ENCODE measurements at places on chromosomes 12 and 14. TPM values are rescaled to one million over a fixed set of nuclear protein-coding genes. Genes with fewer than 3 reads are reported as not detected.

Gene IKZF4
- 17.6 TPM for total RNA-seq

DNA sequence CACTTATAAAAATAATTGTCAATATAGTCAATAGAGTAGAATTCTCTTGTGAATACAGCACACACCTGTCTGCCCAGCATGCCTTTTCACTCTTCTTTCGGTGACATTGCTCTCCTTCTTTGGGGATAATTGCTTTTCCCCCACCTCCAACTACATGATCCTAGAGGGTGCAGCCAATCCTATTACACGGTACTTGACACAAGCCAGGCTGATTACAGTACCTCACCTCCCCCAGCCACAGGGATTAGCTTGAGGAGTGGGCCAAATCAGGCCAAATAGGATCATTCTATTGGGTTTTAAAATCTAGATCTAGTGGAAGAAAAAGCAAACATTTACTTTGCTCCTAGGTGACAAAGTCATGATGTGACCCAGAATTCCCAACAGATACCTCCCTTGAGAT is 16.8 kb upstream of the NFYB start:
- H3K4me3 ChIP-seq = no peak overlapping the region
- no peak for DNase-seq
- peaks cover 10% of the 10 kb centered on the region for H3K27me3 ChIP-seq
- no peaks in the 10 kb centered on the region for H3K36me3 ChIP-seq
- H3K27ac ChIP-seq = no peak overlapping the region
- peaks cover 16% of the 10 kb centered on the region for H3K4me1 ChIP-seq

- no peaks in the 10 kb centered on the region for H3K27me3 ChIP-seq
- peaks cover 61% of the 10 kb centered on the region for H3K36me3 ChIP-seq
- H3K4me3 ChIP-seq = no peak overlapping the region
These were observed 89.8 kb downstream of the CHST11 start for GRCh38 chr12:104546575-104546974.

DNA sequence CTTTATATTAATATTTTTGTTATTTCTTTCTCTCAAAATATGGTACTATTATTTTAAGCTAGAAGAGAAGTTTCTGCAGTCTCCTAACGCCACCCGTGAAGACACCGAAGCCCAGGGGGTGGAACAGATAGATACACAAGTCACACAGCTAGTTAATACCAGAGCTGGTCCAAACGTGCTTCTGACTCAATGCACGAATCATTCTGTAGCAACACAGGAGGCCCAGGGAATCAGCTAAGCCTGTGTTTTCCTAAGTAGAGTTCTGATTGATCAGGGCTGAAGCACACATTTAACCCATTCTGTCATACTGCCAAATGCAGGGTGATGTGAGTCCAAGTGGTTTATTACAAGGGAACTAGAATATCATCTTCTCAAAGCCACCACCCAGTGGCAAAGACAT is 116.9 kb upstream of the PWP1 start:
- H3K36me3 ChIP-seq = no peaks in the 10 kb centered on the region
- H3K27me3 ChIP-seq = no peaks in the 10 kb centered on the region
- no peaks in the 10 kb centered on the region for H3K4me1 ChIP-seq
- H3K4me3 ChIP-seq = no peak overlapping the region
- no peak overlapping the region for H3K27ac ChIP-seq

GRCh38 chr14:75522224-75522982 is at the start of gene BATF:
Gene BATF (plus strand): TSS chr14:75522469. CDS start chr14:75522683, 214 bp downstream.
- DNase-seq = peak; percentile 85
- peaks cover 65% of the 10 kb centered on the region for H3K4me1 ChIP-seq
- peaks cover 48% of the 10 kb centered on the region for H3K36me3 ChIP-seq

DNA sequence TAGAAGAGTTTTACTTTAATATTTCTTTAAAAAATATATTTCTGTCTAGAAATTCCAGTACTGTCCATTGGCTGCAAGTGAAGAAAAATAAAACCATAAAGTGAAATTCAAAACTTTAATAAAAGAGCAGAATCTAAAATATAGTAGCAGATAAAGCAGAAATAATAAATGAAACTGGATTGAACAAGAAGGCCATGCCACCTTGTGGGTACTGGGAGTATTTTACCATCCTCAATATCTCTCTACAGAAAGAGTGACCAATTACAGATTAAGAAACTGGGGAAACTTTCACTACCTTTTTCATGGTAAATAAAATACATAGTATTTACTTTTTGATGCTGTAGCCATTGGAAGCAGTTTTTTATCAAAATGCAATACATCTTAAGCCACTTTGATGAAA is 220.5 kb downstream of the BCAT1 start:
- no peak overlapping the region for H3K27ac ChIP-seq
- DNase-seq = no peak
- H3K27me3 ChIP-seq = no peaks in the 10 kb centered on the region
- H3K4me3 ChIP-seq = no peak overlapping the region

- H3K4me3 ChIP-seq = no peak overlapping the region
- no peak for DNase-seq
- peaks cover 2% of the 10 kb centered on the region for H3K36me3 ChIP-seq
- H3K27me3 ChIP-seq = no peaks in the 10 kb centered on the region
- peaks cover 37% of the 10 kb centered on the region for H3K4me1 ChIP-seq
- H3K27ac ChIP-seq = no peak overlapping the region
These were observed 842.8 kb downstream of the VRK1 start for GRCh38 chr14:97640031-97640430.

DNA sequence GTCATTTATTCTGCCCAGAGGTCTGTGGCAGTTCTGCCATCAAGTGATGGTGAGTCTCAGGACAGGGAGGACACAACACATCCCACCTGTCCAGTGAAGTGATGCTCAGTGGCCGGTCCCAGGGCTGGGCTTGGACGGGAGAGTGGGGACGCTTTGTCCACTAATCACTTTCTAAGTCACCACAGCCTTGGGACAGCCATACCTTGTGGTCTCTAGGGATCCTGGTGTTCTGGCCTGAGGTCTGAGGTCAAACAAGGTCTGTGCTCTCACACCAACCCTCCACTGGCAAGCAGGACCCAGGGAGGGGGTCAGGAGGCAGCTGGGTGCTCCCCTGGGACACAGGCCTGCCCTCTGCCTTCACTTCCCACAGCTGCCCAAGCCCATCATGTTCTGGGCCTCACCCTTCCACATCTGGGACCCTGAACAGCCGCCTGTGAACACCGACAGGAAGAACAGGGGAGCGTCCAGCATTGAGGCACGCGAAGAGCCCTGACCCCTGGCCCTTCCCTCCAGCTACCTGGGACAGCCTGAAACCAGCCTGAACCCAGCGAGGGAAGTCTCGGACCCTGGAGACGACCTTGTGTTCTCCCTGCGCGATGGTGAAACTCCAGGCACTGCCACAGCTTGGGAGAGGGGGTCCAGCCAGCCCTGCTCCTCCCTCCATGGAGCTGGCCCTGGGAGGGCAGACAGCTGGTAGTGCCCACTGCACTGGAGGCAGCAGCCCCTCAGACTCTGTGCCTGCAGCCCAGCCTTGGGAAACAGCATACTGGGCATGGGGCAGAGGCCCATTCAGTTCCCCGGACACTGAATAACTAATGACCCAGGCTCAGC is 19.7 kb upstream of the GPR132 start:
- DNase-seq = no peak
- H3K4me3 ChIP-seq = no peak overlapping the region
- peaks cover 14% of the 10 kb centered on the region for H3K27me3 ChIP-seq
- H3K4me1 ChIP-seq = peaks cover 20% of the 10 kb centered on the region
- no peak overlapping the region for H3K27ac ChIP-seq

DNA sequence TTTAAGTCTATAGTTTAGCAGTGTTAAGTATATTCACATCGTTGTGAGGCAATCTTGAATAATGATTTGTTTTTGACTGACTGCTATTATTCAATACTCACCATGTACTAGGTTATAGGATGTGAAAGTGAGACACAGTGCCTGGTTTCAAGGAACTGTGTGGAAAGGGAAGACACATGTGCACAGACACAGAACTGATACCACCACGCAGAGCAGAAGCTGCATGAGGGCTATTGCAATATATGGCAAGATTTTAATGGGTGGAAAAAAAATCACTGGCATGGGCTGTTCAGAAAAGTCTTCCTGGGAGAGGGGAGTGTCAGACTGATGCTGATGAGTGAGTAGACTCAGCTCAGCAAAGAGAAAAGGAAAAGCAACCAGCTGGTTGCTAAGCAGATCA is 10.4 kb downstream of the SLC7A8 start:
- H3K36me3 ChIP-seq = no peaks in the 10 kb centered on the region
- no peak for DNase-seq
- no peak overlapping the region for H3K27ac ChIP-seq
- no peaks in the 10 kb centered on the region for H3K4me1 ChIP-seq
- H3K4me3 ChIP-seq = no peak overlapping the region

GRCh38 chr14:59771577-59771976 is 99.0 kb downstream of the RTN1 start:
- no peak for DNase-seq
- no peaks in the 10 kb centered on the region for H3K27me3 ChIP-seq
- H3K27ac ChIP-seq = no peak overlapping the region
- no peaks in the 10 kb centered on the region for H3K36me3 ChIP-seq
- H3K4me1 ChIP-seq = no peaks in the 10 kb centered on the region
- no peak overlapping the region for H3K4me3 ChIP-seq

- H3K27me3 ChIP-seq = peaks cover 12% of the 10 kb centered on the region
- H3K4me3 ChIP-seq = no peak overlapping the region
- no peaks in the 10 kb centered on the region for H3K36me3 ChIP-seq
- no peak for DNase-seq
- no peak overlapping the region for H3K27ac ChIP-seq
These were observed 21.4 kb upstream of the EID3 start for GRCh38 chr12:104282109-104282508.

- H3K36me3 ChIP-seq = peaks cover 69% of the 10 kb centered on the region
- no peaks in the 10 kb centered on the region for H3K27me3 ChIP-seq
- H3K27ac ChIP-seq = no peak overlapping the region
- peak; percentile 6 for DNase-seq
- peaks cover 18% of the 10 kb centered on the region for H3K4me1 ChIP-seq
- H3K4me3 ChIP-seq = no peak overlapping the region
These were observed 22.8 kb downstream of the OTUB2 start for GRCh38 chr14:94048691-94049624.

- no peak overlapping the region for H3K27ac ChIP-seq
- no peak for DNase-seq
- H3K36me3 ChIP-seq = peaks cover 47% of the 10 kb centered on the region
- no peak overlapping the region for H3K4me3 ChIP-seq
- no peaks in the 10 kb centered on the region for H3K27me3 ChIP-seq
- H3K4me1 ChIP-seq = peaks cover 53% of the 10 kb centered on the region
These were observed 59.6 kb downstream of the GNS start for GRCh38 chr12:64699504-64700115.

GRCh38 chr14:92553438-92553837 is 39.9 kb downstream of the RIN3 start:
- H3K4me3 ChIP-seq = no peak overlapping the region
- peaks cover 4% of the 10 kb centered on the region for H3K36me3 ChIP-seq
- H3K4me1 ChIP-seq = peaks cover 48% of the 10 kb centered on the region
- DNase-seq = no peak
- peaks cover 32% of the 10 kb centered on the region for H3K27me3 ChIP-seq

DNA sequence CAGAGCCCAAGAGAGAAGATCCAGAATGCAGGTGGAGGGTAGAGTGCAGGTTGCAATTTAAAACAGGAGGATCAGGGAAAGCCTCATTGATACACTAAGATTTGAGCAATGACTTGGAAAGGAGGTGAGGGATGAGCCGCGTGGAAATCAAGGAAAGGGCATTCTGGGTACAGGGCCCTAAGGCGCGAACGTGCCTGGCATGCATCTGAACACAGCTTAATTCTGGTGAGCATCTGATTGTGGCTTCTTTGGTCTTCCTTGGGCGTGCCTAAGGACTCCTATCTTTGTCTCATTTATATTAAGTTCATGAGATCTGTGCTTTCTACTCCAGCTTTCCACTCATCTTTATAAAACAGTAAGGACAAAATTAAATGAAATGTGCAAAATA is 79.3 kb downstream of the NTF3 start:
- no peaks in the 10 kb centered on the region for H3K27me3 ChIP-seq
- no peak overlapping the region for H3K27ac ChIP-seq
- H3K4me1 ChIP-seq = no peaks in the 10 kb centered on the region
- H3K36me3 ChIP-seq = no peaks in the 10 kb centered on the region
- DNase-seq = no peak

Gene GCH1
- 70.3 TPM for total RNA-seq

Gene LLPH
- 33.3 TPM for total RNA-seq

DNA sequence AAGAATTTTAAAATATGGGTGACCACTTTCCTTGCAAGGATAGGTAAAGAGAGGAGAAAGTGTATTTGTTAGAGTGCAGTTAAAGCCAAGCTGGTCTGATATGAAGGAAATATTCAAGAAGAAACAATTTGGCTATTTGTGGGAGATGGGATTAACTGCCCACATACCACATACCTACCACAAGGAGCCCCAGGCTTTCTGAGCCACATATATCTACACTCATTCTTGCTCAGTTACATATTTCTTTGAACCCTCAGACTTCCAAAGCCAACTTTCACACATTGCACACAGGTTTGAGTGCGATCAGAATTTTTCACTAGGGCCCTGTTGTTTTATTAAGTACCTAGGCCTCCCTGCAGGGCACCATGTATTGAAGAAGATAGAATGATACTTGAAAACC is 330.2 kb downstream of the ZFP36L1 start:
- H3K4me1 ChIP-seq = no peaks in the 10 kb centered on the region
- no peak overlapping the region for H3K4me3 ChIP-seq
- no peaks in the 10 kb centered on the region for H3K36me3 ChIP-seq
- H3K27ac ChIP-seq = no peak overlapping the region
- no peak for DNase-seq

DNA sequence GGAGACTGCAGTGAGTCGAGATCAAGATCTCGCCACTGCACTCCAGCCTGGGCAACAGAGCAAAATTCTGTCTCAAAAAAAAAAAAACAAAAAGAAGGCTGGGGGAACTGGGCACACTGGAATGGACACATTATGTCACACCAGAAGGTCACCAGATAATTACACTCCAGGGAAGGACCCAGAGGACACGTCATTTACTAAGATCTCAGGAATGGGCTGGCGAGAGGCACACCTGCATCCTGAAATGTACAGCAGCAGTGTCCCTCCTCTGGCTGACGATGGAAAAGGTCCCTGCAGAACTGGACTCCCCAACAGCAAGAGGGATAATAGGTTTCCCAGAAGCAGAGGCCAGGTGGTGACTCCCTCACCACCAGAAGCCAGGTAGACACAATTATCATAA is 243.5 kb downstream of the BCL11B start:
- no peak overlapping the region for H3K27ac ChIP-seq
- no peak overlapping the region for H3K4me3 ChIP-seq
- H3K27me3 ChIP-seq = no peaks in the 10 kb centered on the region

- H3K4me1 ChIP-seq = peaks cover 37% of the 10 kb centered on the region
- no peak overlapping the region for H3K4me3 ChIP-seq
- H3K36me3 ChIP-seq = peaks cover 4% of the 10 kb centered on the region
- DNase-seq = no peak
- peaks cover 44% of the 10 kb centered on the region for H3K27me3 ChIP-seq
These were observed 348.2 kb downstream of the DPF3 start for GRCh38 chr14:72545411-72546311.

DNA sequence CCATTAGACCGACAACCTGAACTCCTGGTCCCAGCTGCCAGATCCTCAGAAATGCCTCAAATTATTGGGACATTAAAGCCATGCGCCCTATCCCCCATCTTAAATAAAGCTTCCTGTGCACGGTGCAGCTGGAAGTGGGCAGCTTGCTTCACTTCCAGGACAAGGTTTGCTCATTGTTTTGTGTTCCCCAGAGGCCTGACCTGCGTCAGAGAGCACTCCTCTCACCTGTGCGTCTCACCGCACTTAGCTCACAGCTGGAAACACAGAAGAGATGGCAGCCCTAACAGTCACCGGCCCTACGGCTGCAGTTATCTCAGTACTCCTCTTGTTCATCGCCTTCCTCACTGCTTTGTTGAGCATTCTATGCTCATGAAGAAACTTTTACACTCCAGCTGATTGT is 135.5 kb downstream of the ANO2 start:
- H3K4me3 ChIP-seq = no peak overlapping the region
- no peak for DNase-seq
- no peaks in the 10 kb centered on the region for H3K27me3 ChIP-seq
- H3K4me1 ChIP-seq = no peaks in the 10 kb centered on the region

Gene MYH6
- 0.10 TPM for total RNA-seq

Gene POC1B
- total RNA-seq = 58.6 TPM

All from activated CD4-positive, alpha-beta memory T cell treated with anti-CD3 and anti-CD28 coated beads, Interleukin-2, amount 10 ng/mL, durations not matched to agents 7 days and 5 days (primary cell).